Left colon (tissue), 2 donors: ENCODE measurements at places on chromosomes 3 and 15. TPM values are rescaled to one million over a fixed set of nuclear protein-coding genes. Genes with fewer than 3 reads are reported as not detected.

GRCh38 chr3:125011941-125012340, 43.9 kb downstream of the HEG1 start:
- no peak for DNase-seq

DNA sequence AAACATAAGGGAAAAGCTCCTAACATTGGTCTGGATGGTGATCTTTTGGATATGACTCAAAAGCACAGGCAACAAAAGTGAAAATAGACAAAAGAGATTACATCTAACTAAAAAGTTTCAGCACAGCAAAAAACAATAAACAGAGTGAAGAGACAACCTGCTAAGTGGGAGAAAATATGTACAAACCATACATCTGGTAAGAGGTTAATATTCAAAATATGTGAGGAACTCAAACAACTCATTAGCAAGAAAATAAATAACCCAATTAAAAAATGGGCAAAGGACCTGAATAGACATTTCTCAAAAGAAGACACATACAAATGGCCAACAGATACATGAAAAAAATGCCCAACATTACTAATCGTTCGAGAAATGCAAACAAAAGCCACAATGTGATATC, 19.0 kb upstream of the NR1I2 start:
- no peak for DNase-seq

DNA sequence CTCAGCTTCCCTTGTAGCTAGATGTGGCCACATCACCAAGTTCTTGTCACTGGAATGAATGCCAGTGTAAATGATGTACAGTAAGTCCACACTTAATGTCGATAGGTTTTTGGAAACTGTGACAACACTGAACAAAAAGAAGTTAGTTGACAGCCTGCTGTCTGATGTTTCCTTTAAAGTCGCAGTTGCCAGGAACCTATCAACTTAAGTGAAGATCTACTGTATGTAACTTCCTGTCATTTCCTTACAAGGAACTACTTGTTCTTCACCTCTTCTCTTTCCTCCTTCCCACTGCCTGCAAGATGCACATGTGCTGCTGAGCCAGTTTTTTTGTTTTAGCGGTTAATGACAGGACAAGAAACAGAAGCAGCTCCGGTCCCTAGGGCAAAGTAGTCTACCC, 44.6 kb downstream of the HDGFL3 start:
- no peak for DNase-seq

GRCh38 chr15:49248291-49248690, 78.2 kb downstream of the GALK2 start:
- DNase-seq: no peak

The HHLA2 gene
- 183 TPM for total RNA-seq

- DNase-seq: no peak
These were observed 2.4 kb downstream of the DUOX2 start for GRCh38 chr15:45111390-45112142.

DNA sequence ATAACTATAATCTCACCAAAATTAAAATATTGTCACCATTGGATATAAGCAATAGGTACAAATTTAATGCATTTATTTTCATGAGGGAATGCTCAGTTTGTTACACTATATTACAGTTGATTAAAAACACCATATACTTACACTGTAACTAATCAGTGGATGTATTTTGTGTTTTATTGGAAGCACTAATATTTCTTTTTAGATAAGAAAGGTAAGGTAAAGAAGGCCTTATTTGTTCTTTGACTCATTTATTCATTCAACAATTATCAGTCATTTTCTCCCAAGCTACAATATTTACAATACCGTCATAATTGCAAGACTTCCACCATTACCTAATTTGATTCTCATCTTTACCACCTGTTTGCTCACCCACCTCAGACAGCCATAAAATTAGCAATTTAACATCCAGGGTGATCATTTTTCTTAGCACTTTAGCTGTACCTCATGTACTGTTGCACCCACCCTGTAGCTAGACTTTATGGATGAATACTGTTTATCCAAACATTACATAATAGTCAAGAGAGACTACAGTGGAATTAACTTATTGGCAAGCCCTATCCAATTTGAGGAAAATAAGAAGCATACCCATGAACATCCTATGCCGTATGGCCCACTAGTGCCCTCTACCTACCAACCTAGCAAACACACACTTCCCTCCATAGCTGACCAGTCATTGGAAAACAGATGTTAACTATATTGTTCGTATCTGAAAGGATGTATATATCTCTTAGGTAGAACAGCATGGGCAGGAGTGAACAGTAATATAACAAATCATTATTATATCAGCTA, 229.6 kb downstream of the BBX start:
- DNase-seq: no peak

- no peak for DNase-seq
These were observed 40.7 kb downstream of the C2CD4B start for GRCh38 chr15:62124176-62124972.

- no peak for DNase-seq
These were observed 742.2 kb upstream of the EPHA6 start for GRCh38 chr3:96072226-96072625.

The KCNAB1 gene
- 0.70 TPM for total RNA-seq

DNA sequence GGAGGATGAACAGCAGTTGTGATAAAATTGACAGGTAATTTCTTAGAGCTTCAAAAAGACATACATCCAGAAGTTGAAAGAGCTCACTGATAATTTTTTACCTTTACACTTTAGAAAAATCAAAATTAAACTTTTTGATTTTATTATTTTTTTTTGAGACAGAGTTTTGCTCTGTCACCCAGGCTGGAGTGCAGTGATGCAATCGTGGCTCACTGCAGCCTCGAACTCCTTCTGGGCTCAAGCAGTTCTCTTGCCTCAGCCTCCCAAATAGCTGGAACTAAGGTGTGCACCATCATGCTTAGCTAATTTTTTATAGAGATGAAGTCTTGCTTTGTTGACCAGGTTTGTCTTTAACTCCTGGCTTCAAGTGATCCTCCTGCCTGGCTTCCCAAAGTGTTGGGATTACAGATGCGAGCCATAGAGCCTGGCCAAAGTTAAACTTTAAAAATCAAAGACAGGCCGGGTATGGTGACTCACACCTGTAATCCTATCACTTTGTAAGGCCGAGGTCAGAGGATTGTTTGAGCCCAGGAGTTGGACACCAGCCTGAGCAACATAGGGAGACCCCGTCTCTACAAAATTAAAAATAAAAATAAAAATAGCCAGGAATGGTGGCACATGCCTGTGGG, 21.7 kb downstream of the PLA2G4F start:
- no peak for DNase-seq

The LRRC31 gene
- total RNA-seq: 38.5 TPM

DNA sequence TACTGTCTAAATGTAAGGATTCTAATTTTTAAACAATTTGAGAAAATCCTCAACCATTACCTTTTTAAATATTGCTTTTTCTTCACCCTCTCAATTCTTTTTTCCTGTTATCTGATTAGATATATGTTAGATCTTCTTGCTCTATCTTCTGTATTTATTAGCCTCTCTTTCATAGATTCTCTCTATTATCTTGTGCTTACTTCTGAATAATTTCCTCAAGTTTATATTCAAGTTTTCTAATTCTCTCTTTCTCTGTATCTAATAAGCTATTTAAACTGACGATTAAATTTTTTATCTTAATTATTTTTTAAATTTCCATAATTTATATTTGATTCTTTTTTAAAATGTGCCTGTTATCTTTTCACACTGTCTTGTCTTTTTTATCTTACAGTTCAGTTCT, 10.6 kb upstream of the MECOM start:
- DNase-seq: no peak

DNA sequence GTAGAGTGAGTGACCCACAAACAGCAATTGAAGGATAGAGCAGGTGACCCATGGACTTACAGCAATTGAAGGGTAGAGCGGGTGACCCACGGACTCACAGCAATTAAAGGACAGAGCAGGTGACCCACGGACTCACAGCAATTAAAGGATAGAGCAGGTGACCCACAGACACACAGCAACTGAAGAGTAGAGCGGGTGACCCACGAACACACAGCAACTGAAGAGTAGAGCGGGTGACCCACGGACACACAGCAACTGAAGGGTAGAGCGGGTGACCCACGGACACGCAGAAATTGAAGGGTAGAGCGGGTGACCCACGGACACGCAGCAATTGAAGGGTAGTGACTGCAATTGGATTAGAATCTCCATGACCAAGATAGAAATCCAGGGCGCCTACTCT, 9.8 kb upstream of the TNK2 start:
- DNase-seq: no peak

The PRSS50 gene
- total RNA-seq: not detected

The SI gene
- total RNA-seq: 56.4 TPM

DNA sequence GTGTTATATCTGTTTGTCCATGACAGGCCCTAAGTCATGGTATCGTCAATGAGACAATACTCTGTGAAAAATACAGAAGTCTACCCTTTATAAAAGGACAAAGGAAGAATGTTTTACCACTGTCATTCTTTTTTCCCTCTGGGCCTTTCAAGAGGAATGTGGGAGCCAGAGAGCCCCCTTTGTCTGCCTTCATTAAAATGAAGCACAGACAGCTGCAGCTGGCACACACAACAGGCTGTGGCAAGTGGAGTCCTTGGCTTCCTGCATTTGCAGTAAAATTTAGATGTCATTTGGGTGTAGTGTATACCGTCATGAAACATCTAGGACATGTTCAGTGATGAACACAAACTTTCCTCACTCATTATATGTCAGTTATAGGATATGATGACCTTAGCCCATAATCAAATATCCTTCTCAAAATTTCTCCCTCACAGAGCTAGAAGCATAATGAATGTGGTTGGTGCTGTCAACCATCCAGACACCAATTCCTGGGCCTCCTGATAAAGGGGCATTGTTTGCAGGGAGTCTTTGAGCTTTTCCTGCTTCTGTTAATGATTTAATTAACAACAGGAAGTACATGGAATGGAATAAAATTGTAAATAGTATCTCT, 76.4 kb downstream of the DHX36 start:
- no peak for DNase-seq

DNA sequence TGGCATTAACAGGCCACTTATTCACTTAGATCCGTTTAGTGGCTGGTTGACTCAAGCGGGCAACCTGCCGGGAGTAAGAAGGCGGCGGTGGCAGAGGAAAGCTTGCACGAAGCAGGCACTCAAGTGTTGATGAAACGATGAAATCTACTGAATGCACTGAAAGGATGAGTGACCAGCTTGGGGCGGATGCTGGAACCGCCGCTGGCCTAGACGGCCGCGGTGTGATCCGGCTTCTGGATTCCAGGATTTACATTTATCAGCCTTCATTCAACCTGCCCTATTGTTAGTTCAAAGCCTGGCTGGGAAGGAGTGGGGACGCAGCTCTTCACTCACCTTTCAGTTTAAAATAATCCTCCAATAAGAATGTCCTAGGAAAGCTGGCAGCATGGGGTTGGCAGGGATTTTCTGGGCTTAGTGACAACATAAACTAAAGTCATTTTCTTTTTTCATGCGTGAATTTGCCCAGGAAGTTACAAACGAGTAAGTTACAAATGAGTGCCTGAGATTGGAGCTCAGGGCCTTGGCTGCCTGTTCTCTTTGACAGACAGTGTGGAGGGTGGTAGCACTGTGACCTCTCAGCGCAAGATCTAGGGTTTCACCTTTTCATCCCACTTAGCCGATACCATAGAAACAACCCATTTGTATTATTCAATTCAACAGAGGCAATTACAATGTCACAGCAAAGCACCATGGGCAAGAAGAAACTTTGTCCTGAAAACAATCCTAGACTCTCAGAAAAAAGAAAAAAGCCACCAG, 1.1 kb upstream of the PLCH1 start:
- peak; percentile 44 for DNase-seq

- peak; percentile 62 for DNase-seq
These were observed 1.1 kb upstream of the SUCLG2 start for GRCh38 chr3:67655364-67656121.

GRCh38 chr15:36738817-36739216, 159.4 kb downstream of the CDIN1 start:
- DNase-seq: no peak

GRCh38 chr3:14787630-14788029, 31.1 kb upstream of the FGD5 start:
- DNase-seq: no peak

GRCh38 chr3:72810659-72811434, 37.4 kb downstream of the SHQ1 start:
- DNase-seq: no peak

The LRRC3B gene
- total RNA-seq: 0.14 TPM

- DNase-seq: peak; percentile 71
These were observed 8.9 kb downstream of the TPM1 start for GRCh38 chr15:63051156-63052066.

DNA sequence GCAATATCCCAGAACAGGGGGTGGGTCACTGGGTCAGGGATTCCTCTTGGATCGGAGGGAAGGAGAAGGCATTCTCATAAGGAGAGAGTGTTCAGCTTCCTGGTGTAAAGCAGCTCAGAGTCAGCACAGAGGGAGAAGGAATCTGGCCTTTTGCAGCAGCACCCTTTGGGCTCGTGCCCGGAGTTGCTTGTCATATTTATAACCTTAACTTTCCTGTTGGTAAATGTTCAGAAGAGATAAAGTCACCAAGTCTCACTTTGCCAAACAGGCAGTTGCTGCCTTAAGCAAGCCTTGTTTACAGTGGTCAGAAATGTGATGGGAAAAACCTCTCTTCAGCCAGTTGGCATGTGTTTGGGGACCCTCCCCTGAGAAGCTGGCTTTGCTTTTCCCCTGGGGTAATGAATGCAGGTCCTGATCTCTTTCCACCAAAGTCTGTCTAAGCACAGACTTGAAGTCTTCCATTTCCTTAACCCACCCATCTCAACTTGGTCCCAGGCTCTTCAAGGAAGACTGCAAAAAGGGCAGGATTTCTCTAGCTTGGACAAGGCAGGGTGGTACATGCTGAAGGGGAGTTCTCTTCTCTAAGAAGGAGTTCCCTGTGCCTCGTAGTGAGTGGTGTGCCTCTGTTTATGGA, 206.9 kb upstream of the BHLHE40 start:
- DNase-seq: peak; percentile 90

- DNase-seq: no peak
These were observed 309.8 kb upstream of the CTDSPL start for GRCh38 chr3:37551857-37552256.
